ENCODE measurements at places on chromosomes 3 and 15.

DNA sequence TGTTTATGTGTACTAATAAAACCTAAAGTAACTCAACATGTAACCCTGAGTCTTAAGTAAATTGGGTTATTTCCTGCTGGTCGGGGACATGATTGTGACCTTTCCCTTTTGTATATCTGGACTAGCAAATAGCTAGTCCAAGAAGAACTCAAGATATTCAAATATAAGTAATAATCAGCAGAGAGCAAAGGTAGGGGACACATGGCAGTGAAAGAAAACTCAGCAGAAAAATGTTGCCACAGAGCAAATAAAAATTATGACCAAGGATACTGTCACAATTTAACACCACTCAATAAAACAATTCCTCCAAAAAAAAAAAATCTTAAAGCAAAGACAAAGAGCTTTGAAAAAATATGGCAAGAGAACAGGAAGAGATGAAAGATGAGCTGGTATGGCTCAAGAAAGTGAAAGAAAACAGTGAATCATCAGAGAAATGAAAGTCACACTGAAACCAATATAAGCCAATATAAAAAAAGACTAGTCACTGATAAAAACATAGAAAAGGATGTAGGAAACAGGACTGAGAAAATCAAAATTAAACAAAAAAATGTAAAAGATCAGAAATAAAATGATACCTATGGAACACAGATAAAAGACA, 43.4 kb downstream of the HLTF start:
- no peak overlapping the region for H3K4me3 ChIP-seq
- H3K36me3 ChIP-seq, result peaks cover 2% of the 10 kb centered on the region
- H3K27ac ChIP-seq, result peak overlapping the region; percentile 19
- no peaks in the 10 kb centered on the region for H3K27me3 ChIP-seq

DNA sequence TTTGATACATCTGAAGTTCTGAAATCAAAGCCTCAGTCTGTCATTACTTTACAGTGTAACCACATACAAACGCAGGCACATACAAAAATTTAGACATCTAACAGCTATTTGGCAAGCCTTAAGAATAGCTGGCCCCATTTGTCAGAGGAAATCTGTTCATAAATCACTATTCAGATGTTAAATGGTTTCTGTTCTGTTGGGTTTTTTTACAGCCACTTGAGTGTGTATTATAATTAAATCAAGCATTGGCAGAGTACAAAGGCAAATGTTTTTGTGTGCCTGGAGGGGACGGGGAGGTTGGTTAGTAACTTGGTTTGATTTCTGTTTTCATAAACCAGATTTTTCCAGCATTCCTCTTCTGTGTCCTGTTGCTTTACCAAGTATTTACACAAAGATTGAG, 24.1 kb downstream of the PIGB start:
- no peaks in the 10 kb centered on the region for H3K27me3 ChIP-seq
- H3K4me1 ChIP-seq, result no peaks in the 10 kb centered on the region
- H3K27ac ChIP-seq, result no peak overlapping the region
- no peaks in the 10 kb centered on the region for H3K36me3 ChIP-seq
- no peak for DNase-seq
- H3K4me3 ChIP-seq, result no peak overlapping the region

GRCh38 chr15:61064651-61065050, 164.5 kb downstream of the RORA start:
- H3K36me3 ChIP-seq, result no peaks in the 10 kb centered on the region
- no peaks in the 10 kb centered on the region for H3K4me1 ChIP-seq
- no peak for DNase-seq
- no peak overlapping the region for H3K4me3 ChIP-seq
- no peak overlapping the region for H3K27ac ChIP-seq

GRCh38 chr3:184513276-184514170, 48.1 kb upstream of the EPHB3 start:
- DNase-seq, result peak; percentile 90
- peaks cover 37% of the 10 kb centered on the region for H3K27me3 ChIP-seq

DNA sequence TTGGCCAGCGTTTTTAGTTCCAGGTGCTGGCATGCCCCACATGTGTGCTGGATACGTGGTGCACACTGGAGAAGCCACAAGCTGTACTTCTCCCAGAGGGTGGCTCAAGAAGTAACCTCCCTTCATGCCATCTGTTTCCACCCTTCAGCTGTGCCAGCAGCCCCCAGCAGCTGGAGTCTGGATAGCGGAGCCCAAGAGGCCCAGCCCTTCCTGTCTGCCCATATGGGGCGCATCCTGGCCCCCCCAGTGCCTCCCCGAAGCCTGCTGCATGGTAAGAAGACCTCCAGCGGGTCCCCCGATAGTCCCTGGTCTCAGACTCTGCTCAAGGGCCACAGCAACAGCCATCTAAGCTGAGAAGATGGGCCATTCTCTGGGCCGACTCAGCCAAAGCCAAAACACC, 5.8 kb upstream of the MANF start:
- H3K27ac ChIP-seq, result no peak overlapping the region
- H3K4me3 ChIP-seq, result no peak overlapping the region
- DNase-seq, result no peak
- H3K27me3 ChIP-seq, result no peaks in the 10 kb centered on the region

DNA sequence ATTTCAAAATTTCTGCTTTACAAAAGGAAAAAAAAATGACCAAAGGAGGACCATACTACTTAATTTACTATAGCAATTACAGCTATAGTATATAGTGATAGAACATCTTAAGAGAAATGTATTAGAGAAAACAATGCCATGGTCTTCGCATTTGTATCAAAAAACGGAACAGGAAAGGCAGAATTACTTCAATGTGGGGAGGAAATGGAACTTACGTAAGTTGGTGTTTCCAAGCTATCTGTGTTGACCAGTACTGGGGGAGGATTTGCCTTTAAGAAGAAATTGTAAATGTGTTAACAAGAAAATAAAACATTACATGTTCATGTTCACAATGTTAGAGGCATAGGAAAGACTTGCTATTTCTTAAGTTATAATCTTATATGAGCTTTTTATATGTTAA, 119.9 kb upstream of the MELTF start:
- no peaks in the 10 kb centered on the region for H3K36me3 ChIP-seq
- H3K4me1 ChIP-seq, result no peaks in the 10 kb centered on the region
- H3K4me3 ChIP-seq, result no peak overlapping the region
- no peaks in the 10 kb centered on the region for H3K27me3 ChIP-seq
- H3K27ac ChIP-seq, result no peak overlapping the region

DNA sequence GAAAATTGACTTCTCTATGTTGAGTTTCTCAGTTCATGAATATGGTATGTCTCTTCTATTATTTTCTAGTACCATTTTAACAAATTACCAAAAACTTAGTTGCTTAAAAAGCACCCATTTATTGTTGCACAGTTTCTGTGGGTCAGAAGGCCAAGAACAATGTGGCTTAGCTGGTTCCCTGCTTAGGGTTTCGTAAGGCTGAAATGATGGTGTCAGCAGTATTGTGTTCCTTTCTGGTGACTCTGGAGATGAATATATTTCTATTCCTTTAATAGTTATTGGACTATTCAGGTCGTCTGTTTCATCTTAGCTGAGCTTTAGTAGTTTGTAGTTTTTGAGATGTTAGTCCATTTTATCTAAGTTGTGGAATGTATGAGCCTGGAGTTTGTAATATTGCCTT, 44.9 kb downstream of the IL1RAP start:
- no peaks in the 10 kb centered on the region for H3K36me3 ChIP-seq
- H3K4me1 ChIP-seq, result peaks cover 21% of the 10 kb centered on the region
- no peak overlapping the region for H3K27ac ChIP-seq
- peak; percentile 75 for DNase-seq

All from MM.1S (cell line).